ENCODE measurements at places on chromosomes 3 and 15. TPM values are rescaled to one million over a fixed set of nuclear protein-coding genes. Genes with fewer than 3 reads are reported as not detected.

SATB1 gene
- 74.2 TPM for total RNA-seq

MUSTN1 gene
- total RNA-seq = 2.9 TPM

ERICH6 gene
- total RNA-seq = 0.21 TPM

TGM4 gene
- total RNA-seq = not detected

PAK6 gene
- total RNA-seq = 2.0 TPM

CFAP20DC gene
- total RNA-seq = 4.3 TPM

SNTN gene
- total RNA-seq = not detected

APPL1 gene
- 107 TPM for total RNA-seq

ALPK3 gene
- 7.2 TPM for total RNA-seq

CHL1 gene
- 47.3 TPM for total RNA-seq

TJP1 gene
- 149 TPM for total RNA-seq

NR2E3 gene
- total RNA-seq = 2.3 TPM

RPP14 gene
- 19.2 TPM for total RNA-seq

KIF23 gene
- 32.5 TPM for total RNA-seq

DNA sequence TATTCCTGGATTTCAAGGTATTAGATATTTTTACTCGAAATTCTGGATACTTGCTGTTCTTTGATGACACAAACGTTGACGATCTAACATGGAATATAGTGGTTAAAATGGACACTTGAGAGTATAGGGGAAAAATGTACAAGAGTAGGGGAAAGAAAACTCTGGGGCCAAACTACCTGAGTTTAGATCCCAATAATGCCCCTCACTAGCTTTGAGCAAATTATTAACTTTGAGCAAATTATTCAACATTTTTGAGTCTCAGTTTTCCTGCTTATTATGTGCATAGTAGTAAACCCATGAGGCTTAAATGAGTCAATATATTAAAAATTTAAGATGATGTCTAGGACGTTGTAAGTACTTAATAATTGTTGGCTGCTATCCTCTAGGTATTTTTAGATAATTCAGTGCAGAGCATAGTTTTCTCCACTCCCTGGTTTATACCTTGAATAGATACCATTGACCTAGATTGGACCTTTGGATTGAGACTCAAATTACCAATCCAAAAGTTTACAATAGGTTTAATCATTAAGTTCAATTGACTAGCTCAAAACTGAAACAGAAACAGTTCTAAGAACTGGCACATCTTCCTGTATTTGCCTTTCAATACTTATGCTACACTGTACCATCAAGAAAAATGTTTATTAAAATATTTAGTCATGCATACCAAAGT, 4.5 kb downstream of the ADGRG7 start:
- no peak for DNase-seq

DNA sequence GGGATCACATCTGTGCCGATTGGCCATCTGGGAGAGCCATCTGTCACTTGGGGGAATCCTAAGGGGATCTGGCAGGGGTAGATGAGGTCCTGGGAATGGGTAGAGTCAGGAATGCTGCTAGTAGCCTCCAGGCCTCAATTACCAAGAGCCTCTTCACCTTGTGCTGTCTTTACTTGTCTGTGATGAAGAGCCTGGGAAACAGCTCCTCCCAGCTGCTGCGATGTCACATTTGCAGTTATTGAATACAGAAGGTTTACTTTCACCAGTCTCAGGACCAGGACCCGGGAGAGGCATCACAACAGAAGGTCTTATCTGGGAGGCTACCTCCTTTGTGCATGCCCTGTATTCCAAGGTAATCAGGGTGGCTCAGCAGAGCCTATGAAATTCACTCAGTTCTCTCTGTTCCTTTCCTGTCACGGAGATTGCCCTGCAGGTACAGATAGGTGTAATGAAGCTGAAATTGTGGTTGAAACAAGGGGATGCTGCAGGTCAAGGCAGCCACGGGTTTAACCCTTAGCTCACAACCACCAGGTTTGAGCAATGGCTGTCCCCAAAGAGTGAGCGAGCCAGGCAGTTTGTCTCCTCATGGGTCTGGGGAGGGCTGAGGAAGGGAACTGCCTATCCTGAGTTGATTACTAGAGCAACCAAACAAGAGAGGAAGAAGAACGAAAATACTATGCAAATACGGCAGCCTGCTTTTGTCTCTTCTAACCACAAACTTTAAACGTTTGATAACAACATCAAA, 298.9 kb upstream of the RORA start:
- DNase-seq = no peak

GRCh38 chr15:37007301-37007700, 93.0 kb downstream of the MEIS2 start:
- DNase-seq = no peak

DNA sequence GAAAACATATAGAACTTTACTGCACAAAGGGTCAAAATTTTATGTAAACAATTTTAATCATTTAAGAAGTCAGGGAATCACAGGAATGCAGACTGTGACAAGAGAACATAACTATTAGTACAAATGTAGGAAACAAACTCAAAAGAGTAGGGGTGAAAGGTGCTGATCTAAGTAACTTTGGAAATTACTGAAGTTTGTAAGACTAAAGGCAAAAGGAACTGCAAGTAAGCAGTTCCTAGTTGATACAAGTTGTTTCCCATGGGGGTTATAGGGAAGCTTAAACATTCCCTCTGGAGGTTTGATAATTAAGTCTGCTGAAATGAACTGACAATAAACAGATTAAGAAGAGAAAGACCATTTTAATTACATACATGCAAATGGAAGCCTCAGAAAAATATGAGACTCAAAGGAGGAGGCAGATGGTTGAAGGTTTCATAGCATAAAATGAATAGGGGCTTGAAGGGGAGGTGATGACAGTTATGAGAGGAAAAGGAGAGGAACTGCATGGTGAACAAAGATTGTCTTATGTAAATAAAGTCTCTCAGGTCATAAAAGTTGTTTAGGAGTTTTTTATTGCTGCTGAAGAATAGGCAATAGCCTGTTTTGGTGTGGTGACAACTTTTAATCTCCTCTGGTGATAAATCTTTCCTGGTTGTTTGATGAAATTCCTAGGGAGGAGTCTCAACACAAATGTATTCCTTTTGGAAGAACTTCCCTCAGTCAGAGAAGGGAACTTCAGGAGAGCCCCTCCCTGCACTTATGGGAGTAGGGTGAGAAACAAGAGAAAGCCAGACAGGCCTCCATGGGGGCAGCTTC, 17.1 kb downstream of the SETMAR start:
- DNase-seq = no peak

- DNase-seq = no peak
Observed at GRCh38 chr15:65790694-65791334, 1.3 kb downstream of the DENND4A start.

DNA sequence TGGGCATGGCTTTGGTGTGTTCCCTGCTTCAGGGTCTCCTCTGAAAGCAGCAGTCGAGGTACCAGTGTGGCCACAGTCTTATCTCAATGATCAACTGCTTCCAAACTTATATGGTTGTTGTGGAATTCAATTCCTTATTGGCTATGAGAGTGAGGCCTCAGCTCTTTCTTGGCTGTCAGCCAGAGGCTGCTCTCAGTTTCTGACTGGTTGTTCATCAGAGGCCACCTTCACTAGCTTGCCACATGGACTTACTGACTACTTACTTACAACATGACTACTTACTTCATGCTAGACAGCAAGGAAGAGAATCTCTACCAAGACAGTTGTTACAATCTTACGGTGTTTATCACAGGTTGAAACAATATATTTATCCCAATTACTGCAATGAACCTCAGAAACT, 789.2 kb downstream of the DIPK2A start:
- no peak for DNase-seq

DNA sequence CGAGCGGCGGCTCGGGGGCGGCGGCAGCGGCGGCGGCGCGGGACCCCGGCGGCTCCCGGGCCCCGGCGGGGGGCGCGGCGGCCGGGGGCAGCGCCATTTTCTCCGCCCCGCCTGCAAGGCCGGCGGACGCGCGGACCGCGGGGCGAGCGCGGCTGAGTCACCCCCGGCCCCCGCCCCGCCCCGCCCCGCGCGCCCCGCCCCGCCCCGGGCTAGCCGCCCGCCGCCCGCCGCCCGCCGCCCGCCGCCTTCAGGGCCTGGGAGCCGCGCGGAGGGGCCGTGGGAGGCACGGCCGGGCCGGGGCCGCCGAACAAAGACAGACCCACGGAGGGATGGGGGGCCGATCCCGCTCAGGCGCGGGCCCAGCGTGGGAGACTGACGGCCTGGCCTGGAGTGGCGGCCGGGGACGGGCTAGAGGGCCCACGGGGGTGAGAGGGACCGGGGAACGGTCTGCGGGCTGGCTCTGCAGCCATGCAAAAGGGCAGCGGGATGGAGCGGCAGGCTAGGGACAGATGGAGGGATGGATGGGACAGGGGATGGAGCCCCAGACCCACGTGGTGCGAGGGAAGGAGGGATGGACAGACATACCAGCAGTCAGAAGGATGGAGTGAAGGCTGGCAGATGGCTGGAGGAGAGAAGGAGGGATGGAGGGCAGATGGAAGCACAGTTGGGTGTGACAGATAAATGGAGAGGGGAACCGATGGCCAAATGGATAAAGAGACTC, at the start of gene EIF4E3:
TSS of gene EIF4E3 (minus strand) at position 132 of the 721 bp plus-strand sequence. CDS start at position 97, 35 bp downstream.
- no peak for DNase-seq

DNA sequence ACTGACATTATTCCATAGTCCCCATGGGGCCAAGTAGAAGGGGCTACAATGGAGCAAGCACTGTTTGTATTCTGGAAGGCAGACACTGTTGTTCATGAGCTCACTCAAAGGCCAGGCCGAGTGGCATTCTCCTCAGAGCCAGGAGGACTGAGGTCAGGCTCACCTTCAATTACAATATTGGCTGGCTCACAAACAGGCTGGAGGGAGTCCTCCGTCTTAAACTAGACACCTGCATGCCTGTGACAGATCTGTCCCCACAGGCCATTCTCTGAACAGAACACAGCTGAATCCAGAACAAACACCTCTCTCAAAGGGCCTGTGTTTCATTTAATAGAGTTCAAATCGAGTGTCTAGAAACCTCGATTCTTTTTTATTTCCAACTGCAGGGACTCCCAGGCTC, 347.4 kb upstream of the PPP2R3A start:
- no peak for DNase-seq

GRCh38 chr15:60804986-60805949, 326.3 kb upstream of the ICE2 start:
- DNase-seq = no peak

DNA sequence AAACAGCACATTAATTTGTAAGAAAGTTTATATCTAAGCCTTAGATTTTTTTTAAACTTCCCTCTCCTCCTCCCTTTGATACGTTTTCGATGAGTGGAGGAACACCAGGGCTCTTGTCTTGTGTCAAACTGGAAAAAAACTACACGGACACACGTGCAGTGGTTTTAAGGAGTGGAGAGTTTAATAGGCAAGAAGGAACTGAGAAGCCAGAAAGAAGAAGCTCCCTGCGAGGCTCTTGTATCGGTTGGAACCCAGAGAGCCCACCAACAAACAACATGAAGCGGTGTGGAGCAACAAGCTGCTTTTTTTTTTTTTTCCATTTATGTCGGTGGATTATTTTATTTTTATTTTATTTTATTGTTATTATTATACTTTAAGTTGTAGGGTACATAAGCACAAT, 18.6 kb downstream of the NDUFB4 start:
- no peak for DNase-seq

- DNase-seq = no peak
Observed at GRCh38 chr3:13581485-13582365, 32.8 kb downstream of the FBLN2 start.

DNA sequence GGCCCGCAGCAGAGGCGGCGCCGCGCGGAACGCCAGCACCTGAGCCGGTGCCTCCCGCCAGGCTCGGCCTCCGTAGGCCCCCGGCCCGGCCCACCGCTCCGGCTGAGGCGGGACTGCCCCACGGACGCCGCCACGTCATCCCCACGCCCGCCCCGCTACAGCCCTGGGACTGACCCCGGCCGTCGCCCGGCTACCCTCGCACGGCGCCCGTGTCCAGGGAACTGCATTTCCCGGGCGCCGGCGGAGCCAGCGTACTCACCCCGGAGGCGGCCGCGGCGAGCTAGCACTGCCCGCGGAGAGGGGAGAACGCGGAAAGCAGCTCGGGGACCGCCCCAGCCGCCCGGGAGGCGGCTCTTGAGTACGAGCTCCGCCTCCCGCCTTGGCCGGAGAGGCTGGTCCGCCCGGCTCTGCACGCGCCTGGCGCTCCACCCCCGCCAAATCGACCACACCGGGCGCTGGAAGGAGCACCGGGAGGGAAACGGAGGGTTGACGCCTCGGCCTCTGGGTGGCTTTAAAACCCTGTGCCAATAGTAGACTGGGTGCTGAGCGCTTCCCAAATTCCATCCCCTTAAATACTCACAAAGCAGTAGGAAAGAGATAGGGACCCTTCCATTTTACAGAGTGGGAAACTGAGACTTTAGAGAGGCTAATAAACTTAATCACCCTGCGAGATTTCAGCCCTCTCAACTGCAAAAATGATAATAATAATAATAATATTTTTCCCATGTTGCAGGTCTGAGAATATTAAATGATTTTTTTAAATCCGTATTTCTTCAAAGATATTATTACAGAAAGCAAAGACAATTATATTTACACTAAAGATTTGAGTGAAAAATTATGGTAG, at the start of gene B4GALT4:
TSS of gene B4GALT4 (minus strand) at position 288 of the 844 bp plus-strand sequence. CDS start 10,779 bp downstream, outside the sequence.
- DNase-seq = peak; percentile 55

- no peak for DNase-seq
Observed at GRCh38 chr15:88073391-88073691, 183.2 kb downstream of the NTRK3 start.

DNA sequence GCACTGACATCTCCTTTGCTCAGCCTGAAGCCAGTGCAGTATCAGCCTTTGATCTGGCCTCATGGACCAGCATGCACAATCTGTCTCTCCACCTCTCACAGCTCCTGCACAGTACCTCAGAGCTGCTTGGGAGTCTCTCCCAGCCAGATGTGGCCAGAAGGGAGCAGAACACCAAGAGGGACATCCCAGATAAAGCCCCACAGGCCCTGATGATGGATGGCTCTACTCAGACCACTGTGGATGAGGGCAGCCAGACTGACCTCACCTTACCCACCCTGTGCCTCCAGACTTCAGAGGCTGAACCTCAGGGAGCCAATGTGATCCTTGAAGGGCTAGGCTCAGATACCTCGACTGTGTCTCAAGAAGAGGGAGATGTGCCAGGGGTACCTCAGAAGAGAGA, 44.4 kb downstream of the CDAN1 start:
- DNase-seq = no peak

GRCh38 chr3:45616158-45616557, 21.6 kb downstream of the LIMD1 start:
- no peak for DNase-seq

DNA sequence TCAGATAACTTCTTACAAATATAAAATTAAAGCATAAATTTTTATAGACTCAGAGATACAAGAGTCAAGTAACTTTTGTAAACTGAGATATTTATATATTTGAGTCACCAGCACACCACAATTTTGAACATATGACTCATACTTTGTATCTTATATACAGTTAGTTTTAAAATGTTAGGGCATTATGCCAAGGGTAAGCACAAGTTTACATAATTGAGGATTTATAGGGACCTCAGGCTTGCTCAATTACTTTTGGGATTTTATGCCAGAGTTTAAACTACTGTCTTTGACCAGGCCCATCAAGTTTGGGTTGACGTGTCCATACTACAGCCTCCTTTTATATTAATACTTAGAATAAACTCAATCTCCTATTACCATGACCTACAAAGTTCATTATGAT, 7.4 kb upstream of the FGF7 start:
- no peak for DNase-seq

DNA sequence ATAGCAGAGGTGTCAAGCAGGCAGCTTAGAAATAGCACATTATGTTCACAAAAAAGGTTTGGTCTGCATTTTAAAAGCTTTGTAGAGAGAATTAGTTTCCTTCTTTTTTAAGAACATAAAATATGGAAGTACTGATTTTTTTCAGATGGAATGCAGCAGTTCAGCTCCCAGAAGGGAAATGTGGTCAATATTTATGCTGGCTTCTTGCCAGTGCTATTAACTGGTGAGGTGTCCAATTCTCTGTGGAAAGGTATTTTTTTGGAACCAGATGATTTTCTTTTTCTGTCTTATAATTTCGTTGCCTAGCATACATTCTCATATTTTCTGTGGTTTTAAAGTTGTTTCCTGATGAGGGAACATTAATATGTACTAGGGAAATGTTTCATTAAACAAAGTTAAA, 211.4 kb upstream of the ZNF385D start:
- DNase-seq = no peak

Data from urinary bladder (tissue), 4 donors.